SJCRH30 (cell line): ENCODE measurements at places on chromosomes 1 and 21. TPM values are rescaled to one million over a fixed set of nuclear protein-coding genes. Genes with fewer than 3 reads are reported as not detected.

SLC44A3 gene
- 0.10 TPM in 1 of 2 replicates, not detected in the other for total RNA-seq

ZNF648 gene
- not detected in 2 replicates for total RNA-seq

SLFNL1 gene
- 0.18 and 0.26 TPM in 2 replicates for total RNA-seq

CYP4A22 gene
- not detected in 2 replicates for total RNA-seq

ID3 gene
- 332 and 336 TPM in 2 replicates for total RNA-seq

RPE65 gene
- total RNA-seq: 0.06 and 0.13 TPM in 2 replicates

LRRC53 gene
- not detected in 2 replicates for total RNA-seq

OLFML2B gene
- 39.7 and 40.0 TPM in 2 replicates for total RNA-seq

CCSAP gene
- total RNA-seq: 33.5 and 39.0 TPM in 2 replicates

ANXA9 gene
- total RNA-seq: not detected in 2 replicates

S100A5 gene
- not detected in 2 replicates for total RNA-seq

DMRTA2 gene
- total RNA-seq: 39.1 and 40.1 TPM in 2 replicates

CHI3L2 gene
- 0.53 and 1.6 TPM in 2 replicates for total RNA-seq

CACNA1S gene
- total RNA-seq: 0.15 and 0.24 TPM in 2 replicates

SIKE1 gene
- 74.1 and 80.9 TPM in 2 replicates for total RNA-seq

SELP gene
- total RNA-seq: not detected in 2 replicates

OR2L3 gene
- total RNA-seq: not detected in 2 replicates

GBP2 gene
- total RNA-seq: 0.47 and 0.51 TPM in 2 replicates

SERPINC1 gene
- 0.22 and 1.6 TPM in 2 replicates for total RNA-seq

PTGFR gene
- total RNA-seq: not detected in 2 replicates

TMCO4 gene
- 17.7 and 18.0 TPM in 2 replicates for total RNA-seq

NR1I3 gene
- total RNA-seq: not detected in 2 replicates

AK5 gene
- 18.2 and 22.3 TPM in 2 replicates for total RNA-seq

THEM4 gene
- total RNA-seq: 13.5 and 15.4 TPM in 2 replicates

ARHGAP29 gene
- 15.5 and 18.4 TPM in 2 replicates for total RNA-seq

MX2 gene
- not detected in 2 replicates for total RNA-seq

S100A3 gene
- total RNA-seq: 0.38 and 1.0 TPM in 2 replicates

CASQ1 gene
- total RNA-seq: 0.15 and 0.49 TPM in 2 replicates

ZBED6 gene
- 21.4 and 21.7 TPM in 2 replicates for total RNA-seq

FNDC5 gene
- total RNA-seq: 66.2 and 72.2 TPM in 2 replicates
